ENCODE measurements at places on chromosomes 3 and 15. TPM values are rescaled to one million over a fixed set of nuclear protein-coding genes. Genes with fewer than 3 reads are reported as not detected.

GRCh38 chr15:101137312-101137940 lies 114.4 kb downstream of the CHSY1 start:
- no peak for DNase-seq
- H3K27ac ChIP-seq = no peak overlapping the region
- H3K36me3 ChIP-seq = peaks cover 6% of the 10 kb centered on the region
- no peak overlapping the region for H3K4me3 ChIP-seq

Gene FMN1
- 1.3 TPM for total RNA-seq

DNA sequence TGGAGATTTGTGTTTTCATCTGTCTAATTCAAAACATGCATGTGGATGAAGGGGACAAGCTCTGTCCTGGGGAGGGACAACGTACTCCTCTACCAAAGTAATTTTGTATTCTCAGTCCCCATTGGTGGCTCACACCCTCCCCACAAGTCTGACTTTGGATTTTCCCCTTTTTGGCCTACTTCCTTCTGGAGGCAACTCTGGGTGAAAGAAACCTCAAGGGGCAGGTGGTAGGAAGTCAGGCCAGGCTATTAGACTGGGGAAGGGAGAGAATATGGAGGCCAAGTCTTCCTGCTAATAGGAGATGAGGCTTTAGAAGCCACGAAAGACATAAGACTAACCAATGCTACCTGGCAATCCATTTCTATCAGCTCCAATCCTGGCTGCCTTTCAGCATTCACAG lies 124.9 kb upstream of the RASGRP1 start:
- DNase-seq = no peak
- H3K4me1 ChIP-seq = no peaks in the 10 kb centered on the region
- no peak overlapping the region for H3K27ac ChIP-seq

Gene FGF7
- 0.23 TPM for total RNA-seq
